ENCODE measurements at places on chromosomes 13 and 19.

- no peak for DNase-seq
Observed at GRCh38 chr19:30077851-30078355, 135.9 kb downstream of the URI1 start.

- DNase-seq = no peak
Observed at GRCh38 chr13:30796132-30796572, 60.8 kb downstream of the ALOX5AP start.

GRCh38 chr19:43820098-43820883, 6.8 kb upstream of the ZNF283 start:
- no peak for DNase-seq

DNA sequence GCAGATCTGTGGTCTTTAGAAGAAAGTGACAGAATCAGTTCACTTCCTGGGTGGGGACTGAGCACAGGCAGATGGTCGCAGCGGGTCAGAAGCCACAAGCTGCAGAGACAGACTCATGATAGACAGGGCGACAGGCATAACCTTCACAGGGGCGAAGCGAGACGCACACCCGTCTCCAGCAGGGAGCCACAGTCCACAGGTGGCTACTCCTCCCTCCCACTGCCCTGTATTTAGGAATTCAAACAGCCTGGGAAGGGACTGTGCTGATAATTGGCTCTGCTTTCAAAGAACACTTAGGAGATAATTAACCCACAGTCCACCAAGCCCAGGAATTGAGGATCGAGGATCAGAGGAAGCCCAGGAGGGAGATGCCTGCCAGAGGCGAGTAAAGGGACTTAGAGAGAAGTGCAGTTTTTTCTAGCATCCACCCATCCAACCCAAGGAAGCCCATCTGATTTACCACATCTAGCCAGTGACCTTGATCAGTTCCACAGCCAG, 23.2 kb downstream of the RFX2 start:
- no peak for DNase-seq

DNA sequence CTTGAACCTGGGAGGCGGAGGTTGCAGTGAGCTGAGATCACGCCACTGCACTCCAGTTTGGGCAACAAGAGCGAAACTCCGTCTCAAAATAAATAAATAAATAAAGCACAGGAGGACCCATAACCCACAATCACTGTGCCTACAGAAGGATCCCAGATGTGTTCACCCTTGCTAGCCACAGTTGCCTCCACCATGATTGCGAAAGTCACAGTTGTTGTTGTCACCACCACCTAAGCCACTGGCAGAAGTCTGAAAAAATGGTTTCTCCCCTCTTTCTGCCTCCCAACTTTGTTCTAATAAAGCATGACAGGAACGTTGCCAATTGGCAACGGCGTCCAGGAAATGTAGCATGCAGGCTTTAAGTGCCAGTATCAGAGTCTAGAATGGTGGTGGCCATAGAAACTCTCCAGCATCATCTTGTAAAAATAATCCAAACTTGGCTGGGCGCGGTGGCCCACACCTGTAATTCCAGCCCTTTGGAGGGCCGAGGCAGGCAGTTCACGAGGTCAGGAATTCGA, 2.2 kb upstream of the EPS15L1 start:
- DNase-seq = no peak

DNA sequence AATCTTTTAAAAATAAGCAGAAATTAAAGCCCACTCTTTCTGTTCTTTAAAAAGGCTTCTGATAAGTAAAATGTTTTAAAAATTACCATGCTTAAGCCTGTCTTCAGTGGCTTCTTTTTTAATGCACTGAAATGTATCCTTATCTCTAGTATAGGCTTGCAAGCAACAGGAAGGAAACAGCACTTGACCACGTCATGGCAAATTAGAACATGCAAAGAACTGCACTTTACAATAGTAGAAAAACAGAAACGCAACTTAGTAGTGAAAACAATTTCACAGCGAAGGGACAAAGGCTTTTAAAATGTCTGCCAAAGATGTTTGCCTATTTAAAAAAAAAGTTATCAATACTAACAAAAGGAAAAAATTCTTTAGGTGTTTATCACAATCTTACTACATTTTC, 36.3 kb downstream of the ELF1 start:
- no peak for DNase-seq

DNA sequence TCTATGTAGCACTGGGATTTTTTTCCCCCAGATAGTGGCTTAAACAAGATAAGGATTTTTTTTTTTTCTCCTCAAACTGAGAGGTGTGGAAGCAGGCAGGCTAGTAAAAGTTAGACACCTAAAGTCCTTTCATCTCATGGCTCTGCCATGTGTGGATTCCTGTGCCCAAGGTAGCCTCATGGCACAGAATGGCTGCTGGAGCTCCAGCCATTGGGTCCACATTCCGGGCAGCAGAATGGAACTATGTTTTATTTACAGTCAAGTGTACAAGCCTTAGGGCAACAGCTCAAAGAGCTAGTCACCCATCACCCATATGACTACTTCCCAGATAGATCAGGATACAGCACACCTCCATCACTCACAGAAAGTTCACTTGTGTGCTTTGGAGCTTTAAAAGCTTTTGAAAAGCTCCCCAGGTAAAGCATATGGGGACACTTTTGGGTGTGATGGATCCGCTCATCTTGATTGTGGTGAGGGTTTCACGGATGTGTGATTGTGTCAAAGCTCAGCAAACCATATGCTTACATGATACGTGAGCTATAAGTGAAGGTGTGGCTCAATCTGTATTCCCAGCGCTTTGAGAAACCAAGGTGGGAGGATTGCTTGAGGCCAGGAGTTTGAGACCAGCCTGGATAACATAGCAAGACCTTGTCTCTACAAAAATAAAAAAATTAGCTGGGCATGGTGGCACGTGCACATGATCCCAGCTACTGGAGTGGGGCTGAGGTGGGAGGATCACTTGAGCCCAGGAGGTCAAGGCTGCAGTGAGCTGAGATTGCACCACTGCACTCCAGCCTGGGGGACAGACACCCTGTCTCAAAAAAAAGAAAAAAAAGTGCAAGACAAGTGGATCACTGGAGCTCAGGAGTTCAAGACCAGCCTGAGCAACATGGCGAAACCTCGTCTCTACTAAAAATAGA, 18.1 kb downstream of the PGLS start:
- DNase-seq = no peak
